Regular cardiac myocyte (primary cell): ENCODE measurements at places on chromosomes 5 and 9. TPM values are rescaled to one million over a fixed set of nuclear protein-coding genes. Genes with fewer than 3 reads are reported as not detected.

Gene IFNB1
- total RNA-seq: not detected in 2 replicates

Gene IFNA13
- not detected in 2 replicates for total RNA-seq

Gene LIX1
- not detected in 2 replicates for total RNA-seq

Gene GM2A
- 12.3 and 24.5 TPM in 2 replicates for total RNA-seq

Gene PCDHB12
- under 0.01 and 0.28 TPM in 2 replicates for total RNA-seq
